Hepatocyte (in vitro differentiated cells): ENCODE measurements at places on chromosomes 11 and 22. TPM values are rescaled to one million over a fixed set of nuclear protein-coding genes. Genes with fewer than 3 reads are reported as not detected.

DNA sequence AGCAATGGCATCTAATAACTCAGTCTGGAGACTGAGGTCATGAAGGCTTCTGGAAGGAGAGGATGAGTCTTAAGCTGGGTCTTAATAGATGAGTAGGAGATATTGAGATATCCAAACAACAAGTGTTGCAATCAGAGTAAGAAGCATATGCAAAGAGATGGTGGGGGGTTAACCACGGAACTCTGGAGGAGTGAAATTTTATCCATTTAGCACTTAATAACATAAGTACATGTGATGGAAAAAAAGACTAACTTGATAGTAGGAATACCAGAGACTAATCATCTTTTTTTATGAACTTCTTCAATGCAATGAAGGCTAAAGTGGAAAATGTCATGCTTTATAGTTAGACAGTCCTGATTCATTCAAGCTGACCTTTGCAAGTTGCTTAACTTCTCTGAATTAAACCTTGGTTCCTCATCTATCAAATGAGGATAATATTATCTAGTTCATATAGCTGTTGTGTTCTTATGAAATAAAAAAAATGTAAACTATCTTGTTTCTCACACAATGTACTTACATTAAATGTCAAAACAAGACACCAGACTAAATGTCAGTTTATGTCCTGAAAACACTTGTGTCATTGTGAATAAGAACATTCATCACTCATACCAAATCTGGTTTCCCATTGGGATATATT lies 403.1 kb upstream of the CCDC90B start:
- no peak for DNase-seq

GRCh38 chr11:95512682-95513081 lies 276.9 kb downstream of the FAM76B start:
- DNase-seq = peak; percentile 79

EIF3D gene
- polyA plus RNA-seq = 70.4 and 90.8 TPM in 2 replicates

- DNase-seq = peak; percentile 93
These were observed 7.0 kb downstream of the MAP3K11 start for GRCh38 chr11:65606876-65607613.

- peak; percentile 38 for DNase-seq
These were observed 21.1 kb downstream of the RFPL3 start for GRCh38 chr22:32378707-32379272.

FZD4 gene
- polyA plus RNA-seq = 6.8 and 7.7 TPM in 2 replicates

- no peak for DNase-seq
These were observed 906.2 kb downstream of the BRD1 start for GRCh38 chr22:48921411-48921903.

TP53AIP1 gene
- 0.23 TPM in 1 of 2 replicates, not detected in the other for polyA plus RNA-seq

TMX2 gene
- polyA plus RNA-seq = 119 and 129 TPM in 2 replicates

- DNase-seq = no peak
These were observed 49.0 kb downstream of the DNHD1 start for GRCh38 chr11:6545917-6546605.

- no peak for DNase-seq
These were observed 12.8 kb upstream of the SPI1 start for GRCh38 chr11:47391077-47391583.

DNA sequence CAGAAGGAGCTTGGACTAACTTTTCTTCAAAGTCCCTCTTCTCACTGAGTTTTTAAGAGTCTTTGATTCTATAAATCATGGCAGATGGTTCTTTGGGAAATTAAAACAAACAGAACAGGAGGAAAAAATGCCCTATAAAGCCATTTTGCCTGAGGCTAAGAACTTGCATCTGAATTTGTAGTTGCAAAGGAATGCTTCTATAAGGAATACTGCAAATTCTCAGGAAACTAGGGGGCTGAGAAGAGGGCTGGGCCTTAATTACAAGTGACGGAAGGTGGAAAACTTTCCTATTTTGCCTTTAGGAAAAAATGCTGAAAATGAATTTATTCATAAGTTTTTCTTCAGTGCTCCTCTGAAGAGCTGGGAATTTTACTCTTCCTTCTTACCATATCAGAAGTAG lies 90.0 kb upstream of the NARS2 start:
- no peak for DNase-seq

- DNase-seq = no peak
These were observed 42.1 kb downstream of the PACSIN2 start for GRCh38 chr22:42972649-42973535.

SMIM38 gene
- polyA plus RNA-seq = 0.64 TPM in 1 of 2 replicates, not detected in the other
